ENCODE measurements at places on chromosomes 7 and 10. TPM values are rescaled to one million over a fixed set of nuclear protein-coding genes. Genes with fewer than 3 reads are reported as not detected.

Gene RET
- 0.68 TPM for total RNA-seq

Gene HIP1
- 5.8 TPM for total RNA-seq

Gene NEUROD6
- total RNA-seq: not detected

Gene GPR26
- total RNA-seq: under 0.01 TPM

Gene ODAD2
- total RNA-seq: 0.28 TPM

Gene FRAT1
- 0.68 TPM for total RNA-seq

Gene FOXI2
- total RNA-seq: not detected

Gene HTR5A
- not detected for total RNA-seq

Gene TRIM74
- total RNA-seq: 0.21 TPM

Gene CALCR
- total RNA-seq: not detected

Gene MXI1
- 58.3 TPM for total RNA-seq

Gene SUFU
- total RNA-seq: 0.68 TPM

Gene CLDN3
- total RNA-seq: not detected

Gene PLXNA4
- under 0.01 TPM for total RNA-seq

Gene MEPCE
- 27.3 TPM for total RNA-seq

Gene PRSS1
- not detected for total RNA-seq

Gene HHEX
- total RNA-seq: 0.28 TPM

Gene CHAT
- not detected for total RNA-seq

Gene RELN
- 0.34 TPM for total RNA-seq

Gene CREM
- 22.8 TPM for total RNA-seq

Gene TUBAL3
- total RNA-seq: 0.36 TPM

Gene C10orf105
- total RNA-seq: not detected

Gene ERVW-1
- not detected for total RNA-seq

Gene KCND2
- total RNA-seq: not detected

Gene SAP25
- not detected for total RNA-seq

Gene C7orf25
- 4.4 TPM for total RNA-seq

Gene AKR1D1
- total RNA-seq: not detected

Gene GHRHR
- not detected for total RNA-seq

Gene UNC5B
- 67.2 TPM for total RNA-seq

Gene MMRN2
- total RNA-seq: 0.21 TPM

Gene TSPAN15
- total RNA-seq: 4.4 TPM

Gene STAMBPL1
- total RNA-seq: 5.1 TPM

Gene EBLN1
- not detected for total RNA-seq

Gene NPSR1
- total RNA-seq: not detected

Gene PRXL2A
- total RNA-seq: 24.9 TPM

Gene TYSND1
- total RNA-seq: 38.6 TPM

Gene CASP2
- total RNA-seq: 12.3 TPM

Gene PRKCQ
- total RNA-seq: 4.8 TPM

Data from nasal cavity respiratory epithelium epithelial cell of viscerocranial mucosa (primary cell).